Lower leg skin (tissue), 4 donors: ENCODE measurements at places on chromosomes 12 and 14.

DNA sequence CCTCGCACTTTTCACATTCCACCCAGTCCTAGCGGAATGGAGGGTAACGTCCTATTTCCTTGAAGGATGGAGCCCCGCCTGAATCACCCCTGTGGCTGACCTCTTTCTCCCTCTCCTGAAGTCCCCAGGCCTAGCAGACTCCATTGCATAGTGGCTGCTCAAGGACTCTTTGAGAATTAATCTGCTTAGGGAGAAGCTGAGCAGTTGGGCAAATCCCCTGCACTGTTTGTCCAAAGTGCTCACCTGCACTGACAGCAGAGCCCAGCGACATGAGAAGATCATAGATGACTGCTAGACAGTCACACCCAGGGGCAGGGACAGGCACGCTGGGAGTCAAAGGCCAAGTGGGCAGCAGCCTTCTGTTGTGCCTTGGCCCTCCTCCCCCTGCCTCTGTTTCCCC is 37.7 kb upstream of the DICER1 start:
- no peak for DNase-seq

DNA sequence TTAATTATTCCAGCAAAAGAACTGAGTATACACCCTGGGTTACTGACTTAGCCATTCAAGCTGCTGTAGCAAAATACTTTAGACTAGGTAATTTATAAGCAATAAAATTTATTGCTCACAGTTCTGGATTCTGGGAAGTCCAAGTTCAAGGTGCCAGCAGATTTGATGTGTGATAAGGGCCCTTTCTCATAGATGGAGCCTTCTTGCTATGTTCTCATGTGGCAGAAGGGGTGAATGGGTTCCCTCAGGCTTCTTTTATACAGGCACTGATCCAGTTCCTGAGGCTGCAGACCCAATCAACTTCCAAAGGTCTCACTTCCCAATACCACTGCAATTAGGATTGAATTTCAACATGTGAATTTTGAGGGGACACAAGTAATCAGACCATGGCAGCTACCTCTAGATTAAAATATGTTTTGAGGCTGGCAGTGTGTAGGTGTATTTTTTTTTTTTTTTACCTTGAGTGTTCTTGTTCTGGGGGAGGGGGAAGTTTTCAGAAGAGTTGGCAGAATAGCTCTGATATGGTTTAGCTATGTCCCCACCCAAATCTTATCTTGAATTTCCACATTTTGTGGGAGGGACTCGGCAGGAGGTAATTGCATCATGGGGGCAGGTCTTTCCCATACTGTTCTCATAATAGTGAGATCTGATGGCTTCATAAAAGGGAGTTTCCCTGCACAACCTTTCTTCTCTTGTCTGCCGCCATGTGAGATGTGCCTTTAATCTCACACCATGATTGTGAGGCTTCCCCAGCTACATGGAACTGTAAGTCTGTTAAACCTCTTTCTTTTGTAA is 178.2 kb downstream of the RASSF9 start:
- DNase-seq: no peak

- no peak for DNase-seq
These were observed 92.8 kb downstream of the DIO3 start for GRCh38 chr14:101654051-101654450.

- DNase-seq: no peak
These were observed 4.5 kb upstream of the DCAF11 start for GRCh38 chr14:24110060-24110459.

DNA sequence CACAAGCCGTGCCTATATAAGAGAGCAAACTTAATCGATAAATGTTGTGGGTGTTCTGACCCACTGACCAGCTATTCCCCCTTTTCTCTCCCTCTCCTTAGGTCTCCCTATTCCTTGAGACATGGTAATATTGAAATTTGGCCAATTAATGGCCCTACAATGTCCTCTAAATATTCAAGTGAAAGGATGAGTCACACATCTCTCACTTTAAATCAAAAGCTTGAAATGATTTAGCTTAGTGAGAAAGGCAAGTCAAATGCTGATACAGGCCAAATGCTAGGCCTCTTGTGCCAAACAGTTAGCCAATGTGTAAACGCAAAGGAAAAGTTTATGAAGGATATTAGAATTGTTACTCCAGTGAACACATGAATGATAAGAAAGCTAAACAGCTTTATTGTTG is 102.2 kb upstream of the CPNE8 start:
- no peak for DNase-seq

GRCh38 chr12:101664992-101665391 is 32.4 kb upstream of the CHPT1 start:
- no peak for DNase-seq

GRCh38 chr12:67433385-67434175 is 164.4 kb downstream of the CAND1 start:
- DNase-seq: no peak

- DNase-seq: peak; percentile 95
These were observed 2.4 kb upstream of the CRIP1 start for GRCh38 chr14:105484069-105484996.

- DNase-seq: no peak
These were observed 24.0 kb upstream of the RASSF8 start for GRCh38 chr12:25934456-25934855.

GRCh38 chr12:75650595-75651341 is 139.4 kb upstream of the KRR1 start:
- no peak for DNase-seq

DNA sequence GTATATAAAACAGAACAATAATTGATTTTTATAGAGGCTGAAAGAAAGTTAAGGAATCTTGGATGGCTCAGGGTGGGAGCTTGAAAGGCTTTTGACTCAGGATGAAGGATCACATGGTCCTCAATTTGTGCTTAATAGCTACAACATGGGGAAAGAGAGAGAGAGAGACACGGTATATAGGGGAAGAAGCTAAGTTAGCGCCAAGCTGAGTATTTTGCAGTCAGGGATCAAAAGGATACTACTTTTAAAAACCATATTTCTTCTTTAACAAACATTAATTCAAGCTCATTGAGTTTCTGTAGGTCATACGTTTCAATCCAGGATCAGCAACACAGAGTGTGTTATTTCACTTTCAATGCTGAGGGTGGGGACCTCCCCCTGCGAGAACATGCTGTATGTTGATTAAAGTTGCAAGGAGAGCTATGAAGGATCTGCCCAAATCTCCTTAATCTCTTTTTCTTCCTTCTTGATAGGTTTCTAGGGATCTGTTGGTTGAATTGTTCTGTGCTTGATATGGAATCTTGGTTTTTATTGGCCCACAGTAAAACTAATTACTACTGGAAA is 133.1 kb upstream of the NUDT4 start:
- no peak for DNase-seq

DNA sequence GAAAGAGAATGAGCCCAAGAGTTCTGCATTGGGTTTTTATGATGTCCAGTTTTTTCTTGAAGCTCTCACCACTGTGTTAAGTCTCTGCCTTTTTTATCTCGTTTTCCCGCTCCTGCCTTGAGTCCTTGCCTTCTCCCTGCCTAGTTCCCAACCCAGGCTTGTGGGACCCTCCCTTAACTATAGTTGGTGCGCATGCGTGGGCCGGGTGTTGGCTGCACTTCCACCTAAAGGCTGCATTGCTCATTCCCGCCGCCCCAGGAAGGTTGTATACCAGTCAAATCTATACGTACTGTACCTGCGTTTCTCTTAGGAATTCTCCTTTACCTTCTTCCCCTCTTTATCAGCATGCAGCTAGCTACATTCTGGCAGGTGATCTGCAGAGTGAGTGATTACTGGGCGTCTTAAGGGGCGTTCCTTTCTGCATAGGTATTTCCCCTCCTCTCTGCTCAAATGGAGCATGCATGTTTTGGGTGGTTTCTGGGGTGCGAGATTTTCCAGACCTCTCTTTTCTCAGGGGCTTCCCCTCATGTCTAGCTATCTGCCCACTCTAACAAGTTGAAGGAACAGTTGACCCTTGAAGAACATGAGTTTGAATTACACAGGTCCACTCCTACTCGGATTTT is 6.6 kb upstream of the REP15 start:
- DNase-seq: no peak

GRCh38 chr12:10720974-10721650 is 2.0 kb downstream of the YBX3 start:
- DNase-seq: no peak

DNA sequence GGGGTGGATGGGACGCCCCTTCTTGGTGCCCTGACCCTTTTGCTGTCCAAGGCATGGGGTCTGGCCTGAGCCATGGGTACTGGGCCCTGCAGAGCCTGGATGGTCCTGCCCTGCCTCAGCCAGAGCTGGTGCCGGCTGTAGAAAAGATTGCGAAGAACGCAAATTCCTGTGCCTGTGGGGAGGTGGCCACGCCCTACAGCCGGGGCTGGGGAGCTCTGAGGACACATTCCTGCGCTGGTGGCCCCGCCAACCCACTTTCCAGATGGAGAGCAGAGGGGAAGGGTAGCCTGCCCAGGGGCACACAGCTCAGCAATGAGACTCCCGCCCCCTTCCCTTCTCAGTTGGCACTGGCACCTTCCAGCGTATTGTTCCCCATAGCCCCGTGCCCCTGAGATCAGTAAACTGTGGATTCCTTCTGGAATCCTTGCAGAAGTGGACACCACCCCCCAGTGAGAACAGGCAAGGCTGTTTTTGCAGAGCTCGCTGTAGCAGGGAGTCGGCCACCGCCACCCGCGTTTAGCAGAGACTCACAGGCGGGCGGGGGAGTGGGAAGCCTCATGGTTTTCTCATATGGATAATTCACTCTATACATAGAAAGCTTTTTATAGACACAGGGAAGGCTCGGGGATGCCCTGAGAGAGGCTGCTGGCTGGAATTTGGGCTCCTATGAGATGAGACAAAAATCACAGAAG is 8.6 kb downstream of the INF2 start:
- no peak for DNase-seq

GRCh38 chr12:5059358-5059757 is 15.7 kb downstream of the KCNA5 start:
- DNase-seq: no peak

DNA sequence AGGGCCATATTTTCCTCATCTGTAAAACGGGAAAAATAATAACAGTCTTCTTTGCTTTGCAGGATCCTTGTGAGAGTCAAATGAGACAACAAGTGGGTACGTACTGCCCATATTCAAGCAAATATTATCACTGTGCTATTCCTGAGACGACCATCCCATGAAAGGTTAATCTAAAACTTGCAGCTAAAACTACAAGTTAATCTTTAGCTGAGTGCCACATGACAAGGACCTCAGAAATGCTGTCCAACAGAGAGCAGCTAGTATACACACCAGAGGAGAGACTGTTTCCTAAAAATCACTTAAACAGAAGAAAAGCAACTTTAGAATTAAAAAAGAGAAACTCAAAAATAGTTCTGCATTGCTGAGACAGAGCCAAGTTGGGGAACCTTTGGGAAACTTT is 162.7 kb upstream of the TMTC2 start:
- no peak for DNase-seq

DNA sequence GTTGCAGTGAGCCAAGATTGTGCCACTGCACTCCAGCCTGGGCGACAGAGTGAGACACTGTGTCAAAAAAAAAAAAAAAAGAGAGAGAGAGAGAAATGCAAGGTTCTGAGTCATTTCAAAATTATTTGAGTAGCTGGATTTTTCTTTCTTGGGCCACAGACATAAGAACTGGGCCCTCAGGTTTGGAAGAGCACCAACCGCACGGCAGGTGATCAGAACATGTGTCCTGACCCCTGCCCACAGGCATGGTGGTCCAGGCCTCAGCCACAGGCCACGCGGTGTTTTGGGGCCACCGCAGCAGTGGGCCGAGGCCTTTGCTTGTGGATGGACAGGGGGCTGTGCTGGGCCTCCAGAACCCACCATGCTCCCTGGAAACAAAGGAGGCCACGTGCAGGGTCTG is 126.7 kb downstream of the CALM1 start:
- DNase-seq: no peak

- DNase-seq: no peak
These were observed 525.0 kb downstream of the ALG10 start for GRCh38 chr12:34547276-34547675.

DNA sequence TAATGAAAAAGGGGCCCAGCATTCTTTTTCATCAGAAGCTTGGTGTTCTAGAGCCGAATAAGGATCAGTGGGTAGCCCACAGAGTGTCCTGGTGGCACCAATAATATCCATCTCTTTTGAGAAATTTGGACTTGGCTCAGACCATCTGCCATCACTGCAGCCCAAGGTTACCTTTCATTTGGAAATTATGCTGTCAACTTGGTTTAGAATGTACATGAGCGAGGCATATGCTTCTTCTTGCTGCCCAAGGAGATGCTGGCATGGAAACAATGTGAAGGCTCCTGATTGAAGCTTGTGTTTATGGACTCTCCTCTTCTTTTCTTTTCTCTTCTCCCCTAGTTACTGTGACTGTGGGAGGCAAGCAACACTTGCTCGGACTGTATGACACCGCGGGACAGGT is 50.0 kb downstream of the GPHB5 start:
- no peak for DNase-seq

DNA sequence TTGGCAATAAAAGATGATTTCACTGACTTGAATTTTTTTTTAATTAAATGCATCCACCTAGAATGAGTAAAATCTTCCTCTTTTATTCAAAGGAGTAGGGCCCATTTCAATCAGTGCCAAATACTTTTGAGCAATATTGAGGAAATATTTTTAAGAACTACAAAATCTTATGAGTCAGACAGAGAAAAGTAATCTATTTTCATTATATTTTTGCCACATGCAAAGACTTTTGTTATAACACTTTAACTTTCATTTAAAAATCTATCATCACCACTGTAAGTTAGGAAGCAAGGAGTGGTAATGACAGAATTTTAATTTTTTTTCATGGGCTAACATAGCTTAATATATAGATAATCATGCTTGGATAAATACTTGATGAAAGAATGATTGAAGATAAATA is 345.2 kb upstream of the KITLG start:
- no peak for DNase-seq

DNA sequence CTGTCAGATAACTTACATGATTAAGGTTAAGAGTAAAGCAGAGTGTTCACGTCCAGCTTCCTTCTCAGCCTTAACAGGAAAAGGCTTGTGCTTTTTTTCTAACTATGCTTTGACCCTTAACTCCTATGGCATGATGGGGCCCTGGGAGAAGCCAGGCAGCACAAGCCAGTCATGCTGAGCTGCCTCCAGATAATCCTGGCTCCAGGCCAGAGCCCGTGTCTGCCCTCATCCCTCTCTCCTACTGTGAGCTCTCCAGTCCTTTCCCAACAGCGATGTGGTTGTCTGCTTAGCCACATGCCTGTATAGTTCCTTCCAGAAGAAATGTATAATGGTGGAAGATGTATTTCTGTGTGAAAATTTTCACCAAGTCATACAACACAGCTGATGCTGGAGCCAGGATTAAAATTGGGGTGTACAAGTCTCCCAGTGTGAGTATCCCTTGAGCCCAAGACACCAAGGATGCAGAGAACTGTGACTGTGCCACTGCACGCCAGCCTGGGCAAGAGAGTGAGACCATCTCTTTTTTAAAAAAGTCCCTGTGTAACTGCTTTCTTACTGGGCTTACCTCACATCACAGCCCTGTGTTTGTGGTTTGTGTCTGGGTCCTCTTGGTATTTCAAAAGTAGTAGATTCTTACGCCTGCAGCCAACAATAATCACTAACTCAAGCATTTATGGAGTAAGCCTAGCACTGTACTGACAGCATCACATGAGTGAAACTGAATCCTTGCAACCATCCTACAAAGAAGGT is 7.9 kb upstream of the ITFG2 start:
- no peak for DNase-seq
